ENCODE measurements at places on chromosomes 7 and 10. TPM values are rescaled to one million over a fixed set of nuclear protein-coding genes. Genes with fewer than 3 reads are reported as not detected.

GRCh38 chr10:61175316-61175715 is 231.3 kb upstream of the RHOBTB1 start:
- H3K27ac ChIP-seq = no peak overlapping the region
- peaks cover 23% of the 10 kb centered on the region for H3K4me1 ChIP-seq
- H3K27me3 ChIP-seq = no peaks in the 10 kb centered on the region
- H3K4me3 ChIP-seq = no peak overlapping the region
- DNase-seq = no peak
- H3K36me3 ChIP-seq = no peaks in the 10 kb centered on the region

Gene GOLGA7B
- total RNA-seq = 1.1 TPM

DNA sequence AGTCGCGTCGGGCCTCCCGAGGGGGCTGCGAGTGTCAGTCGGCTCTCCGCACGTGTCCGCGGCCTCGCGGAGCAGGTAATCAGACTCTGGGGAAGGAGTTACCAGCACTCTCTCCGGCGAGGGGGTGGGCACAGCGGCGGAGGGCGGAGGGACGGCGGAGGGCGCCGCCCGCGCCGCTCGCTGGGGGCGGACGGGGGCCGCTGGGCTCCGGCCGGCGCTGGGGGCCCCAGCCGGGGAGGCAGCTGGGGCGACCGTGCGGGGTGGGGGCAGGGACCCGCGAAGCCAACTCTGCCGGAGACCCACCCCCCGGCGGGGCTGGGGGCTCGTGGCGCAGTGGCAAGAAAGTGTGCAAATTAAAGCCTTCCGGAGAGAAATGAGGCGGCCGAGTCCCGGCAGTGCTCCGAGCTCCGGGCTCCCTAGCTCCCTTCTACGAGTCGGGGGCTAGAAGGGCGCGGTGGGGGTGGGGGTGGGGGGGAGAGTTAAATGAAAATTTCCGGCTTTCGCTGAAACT is at the start of gene CDK6:
TSS of gene CDK6 (minus strand) at position 85 of the 511 bp plus-strand sequence. CDS start 3,250 bp downstream, outside the sequence.
- no peaks in the 10 kb centered on the region for H3K27me3 ChIP-seq
- H3K4me1 ChIP-seq = no peaks in the 10 kb centered on the region
- H3K4me3 ChIP-seq = peak within 1 kb of the TSS; percentile 85
- no peaks in the 10 kb centered on the region for H3K36me3 ChIP-seq
- peak; percentile 62 for DNase-seq

Gene AKR1D1
- not detected for total RNA-seq

All from heart left ventricle (tissue), 16 donors.